ENCODE measurements at places on chromosomes 4 and X.

DNA sequence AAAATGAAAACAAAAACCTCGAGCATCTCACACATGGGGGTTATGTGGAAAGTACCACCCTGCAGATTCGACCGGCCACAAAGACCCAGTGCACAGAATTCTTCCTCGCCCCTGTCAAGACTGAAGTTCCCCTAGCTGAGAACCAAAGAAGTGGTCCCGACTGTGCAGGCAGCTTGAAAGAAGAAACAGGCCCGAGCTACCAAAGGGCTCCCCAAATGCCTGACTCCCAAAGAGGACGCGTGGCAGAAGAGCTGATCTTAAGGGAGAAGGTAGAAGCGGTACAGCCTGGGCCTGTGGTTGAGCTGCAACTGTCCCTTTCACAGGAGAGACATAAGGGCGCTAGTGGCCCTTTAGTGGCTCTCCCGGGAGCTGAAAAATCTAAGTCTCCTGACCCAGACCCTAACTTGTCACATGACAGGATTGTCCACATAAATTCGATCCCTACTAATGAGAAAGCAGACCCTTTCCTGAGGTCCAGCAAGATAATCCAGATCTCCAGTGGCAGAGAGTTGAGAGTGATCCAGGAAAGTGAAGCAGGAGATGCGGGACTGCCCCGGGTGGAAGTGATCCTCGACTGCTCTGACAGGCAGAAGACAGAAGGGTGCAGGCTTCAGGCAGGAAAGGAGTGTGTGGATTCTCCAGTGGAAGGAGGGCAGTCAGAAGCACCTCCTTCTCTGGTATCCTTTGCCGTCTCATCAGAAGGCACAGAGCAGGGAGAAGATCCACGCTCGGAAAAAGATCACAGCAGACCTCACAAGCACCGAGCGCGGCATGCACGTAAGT, 108.8 kb upstream of the MYOZ2 start:
- DNase-seq = no peak

GRCh38 chr4:183469285-183469684, 24.8 kb downstream of the CDKN2AIP start:
- no peak for DNase-seq

GRCh38 chr4:166957451-166957850, 276.8 kb downstream of the SPOCK3 start:
- DNase-seq = no peak

DNA sequence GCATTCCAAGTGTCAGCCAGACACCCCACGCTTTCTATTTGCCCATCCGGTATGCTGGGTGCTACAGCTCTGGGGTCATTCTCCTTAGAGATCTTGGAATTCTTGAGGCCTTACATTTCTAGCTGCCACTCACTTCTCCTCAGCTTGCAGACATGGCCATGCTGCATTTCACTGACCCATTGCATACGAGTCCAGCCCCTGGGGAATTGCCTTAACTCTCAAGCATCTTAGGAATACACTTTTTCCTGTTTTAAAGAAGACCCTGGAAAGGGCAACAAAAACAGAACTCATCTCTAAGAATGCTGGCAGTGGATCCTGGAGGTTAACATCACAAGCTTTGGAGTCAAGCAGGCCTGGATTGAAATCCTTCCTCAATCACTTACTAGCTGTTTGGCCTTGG, 122.0 kb upstream of the LNX1 start:
- no peak for DNase-seq

- DNase-seq = no peak
These were observed at the start of gene CHST7 for GRCh38 chrX:46573331-46573891. CHST7 (plus strand) TSS chrX:46573765; CDS start chrX:46573932, 167 bp downstream.

- no peak for DNase-seq
These were observed 44.1 kb downstream of the DTHD1 start for GRCh38 chr4:36325499-36325898.

- DNase-seq = no peak
These were observed 39.9 kb downstream of the ATG4A start for GRCh38 chrX:108131471-108131870.

DNA sequence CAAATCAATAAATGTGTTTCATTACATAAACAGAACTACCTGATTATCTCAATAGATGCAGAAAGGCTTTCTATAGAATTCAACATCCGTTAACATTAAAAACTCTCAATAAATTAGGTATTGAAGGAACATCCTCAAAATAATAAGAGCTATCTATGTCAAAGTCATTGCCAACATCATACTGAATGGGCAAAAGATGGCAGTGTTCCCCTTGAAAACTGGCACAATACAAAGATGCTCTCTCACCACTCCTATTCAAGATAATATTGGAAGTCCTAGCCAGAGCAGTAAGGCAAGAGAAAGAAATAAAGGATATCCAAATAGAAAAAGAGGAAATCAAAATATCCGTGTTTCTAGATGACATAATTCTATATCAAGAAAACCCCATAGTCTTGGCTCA, 466.4 kb downstream of the MAGEE1 start:
- no peak for DNase-seq

Data from activated CD4-positive, alpha-beta T cell treated with anti-CD3 and anti-CD28 coated beads, Interleukin-2, amount 50 U/mL, for 24 hours (primary cell).